ENCODE measurements at places on chromosomes 7 and 10.

GRCh38 chr10:49598986-49599385 lies 11.1 kb upstream of the SLC18A3 start:
- DNase-seq: peak; percentile 46

- DNase-seq: peak; percentile 6
Observed at GRCh38 chr10:68296843-68297663, 34.8 kb upstream of the HNRNPH3 start.

DNA sequence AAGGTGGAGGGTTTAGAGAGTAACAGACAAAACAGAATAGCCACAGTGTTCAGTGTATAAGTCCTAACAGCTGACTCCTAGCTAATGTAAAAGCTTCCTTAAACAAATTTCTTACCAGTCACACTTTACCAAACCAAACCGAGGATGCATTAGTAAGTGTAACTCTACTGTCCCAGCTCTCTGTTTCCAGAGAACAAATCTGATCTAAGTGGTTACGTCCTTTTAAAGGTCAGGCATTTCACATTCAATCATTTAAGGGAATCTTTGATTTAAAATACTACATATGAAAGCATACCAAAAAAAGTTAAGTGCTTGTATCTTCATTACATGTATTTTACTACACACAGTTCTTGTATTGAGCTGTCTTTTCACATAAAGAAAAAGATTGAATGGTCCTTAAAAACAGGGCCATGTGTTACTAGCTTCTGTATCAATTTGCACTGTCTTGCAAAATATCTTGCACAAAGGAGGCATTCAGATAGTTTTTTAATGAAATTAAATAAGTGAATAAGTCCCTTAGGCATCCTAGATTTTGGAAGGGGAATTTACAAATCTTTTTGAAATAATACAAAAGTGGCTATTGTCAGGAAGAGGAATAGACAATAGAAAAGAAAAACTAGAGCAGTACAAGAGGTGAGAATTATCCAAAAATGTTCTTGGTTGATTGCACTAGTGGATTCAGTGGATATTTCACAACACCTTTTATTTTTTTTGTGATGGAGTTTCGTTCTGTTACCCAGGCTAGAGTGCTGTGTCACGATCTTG lies 58.4 kb upstream of the SPOCK2 start:
- no peak for DNase-seq

DNA sequence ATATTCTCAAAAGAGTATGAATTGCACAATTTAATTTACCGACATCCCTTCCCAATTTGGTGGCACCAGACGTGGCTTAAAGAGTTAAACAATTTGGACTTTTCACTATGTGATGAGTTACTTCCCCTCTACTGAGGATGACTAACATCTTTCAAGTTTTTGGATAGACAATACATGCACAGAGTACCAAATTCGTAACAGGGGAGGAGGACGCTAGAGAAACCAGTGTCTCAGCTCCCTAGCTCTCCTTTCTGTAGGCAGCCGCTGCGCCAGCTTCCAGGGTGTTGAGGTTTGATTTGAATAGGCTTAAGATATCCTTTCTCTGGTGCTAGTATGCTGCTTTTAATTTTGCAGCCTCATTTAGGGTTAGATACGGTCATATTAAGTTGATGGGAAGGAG lies 69.2 kb downstream of the GNA12 start:
- no peak for DNase-seq

- peak; percentile 67 for DNase-seq
Observed at GRCh38 chr7:142563470-142563869, 185.8 kb upstream of the PRSS1 start.

GRCh38 chr10:19847321-19847720 lies 31.1 kb downstream of the PLXDC2 start:
- DNase-seq: peak; percentile 52

GRCh38 chr7:88761779-88762178 lies 2.3 kb downstream of the ZNF804B start:
- DNase-seq: no peak

DNA sequence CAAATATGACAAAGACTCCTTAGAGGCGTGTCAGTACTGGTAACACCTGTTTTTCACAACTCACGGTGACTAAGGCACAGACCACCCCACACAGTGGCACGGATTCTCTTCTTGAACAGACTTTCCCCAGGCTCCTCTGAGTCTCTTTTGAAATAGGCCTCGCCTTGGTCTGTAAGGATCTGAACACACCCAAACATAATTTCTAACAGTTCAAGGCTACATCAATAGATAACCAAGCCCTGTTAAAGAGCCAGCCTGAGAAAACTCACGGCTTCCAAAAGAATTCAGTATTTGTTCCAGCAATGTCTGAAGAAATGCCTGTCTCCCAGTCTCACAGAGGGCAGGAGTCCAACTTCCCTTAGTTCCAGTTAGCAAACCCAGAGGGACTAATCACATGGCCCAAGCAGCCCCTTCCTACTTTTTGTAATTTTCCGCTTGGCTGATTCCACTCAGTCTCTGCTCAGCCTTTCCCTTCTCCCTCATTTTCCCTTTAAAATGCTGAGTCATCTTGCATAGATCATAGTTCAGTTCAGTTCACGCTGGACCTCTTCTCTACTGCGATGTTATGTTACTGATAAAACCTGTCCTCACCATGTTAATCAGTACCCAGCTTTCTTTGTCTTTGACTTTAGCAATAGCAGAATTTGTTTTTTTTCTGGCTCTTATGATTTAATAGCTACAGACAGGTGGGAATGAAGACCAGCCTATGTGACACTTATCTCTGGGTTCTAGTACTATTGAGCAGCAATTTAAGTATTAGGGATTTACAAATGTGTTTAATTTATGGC lies 22.6 kb upstream of the AKR1C3 start:
- peak; percentile 77 for DNase-seq

GRCh38 chr10:46543466-46544377 lies 12.7 kb downstream of the GPRIN2 start:
- no peak for DNase-seq
